ENCODE measurements at places on chromosomes 7 and 10.

DNA sequence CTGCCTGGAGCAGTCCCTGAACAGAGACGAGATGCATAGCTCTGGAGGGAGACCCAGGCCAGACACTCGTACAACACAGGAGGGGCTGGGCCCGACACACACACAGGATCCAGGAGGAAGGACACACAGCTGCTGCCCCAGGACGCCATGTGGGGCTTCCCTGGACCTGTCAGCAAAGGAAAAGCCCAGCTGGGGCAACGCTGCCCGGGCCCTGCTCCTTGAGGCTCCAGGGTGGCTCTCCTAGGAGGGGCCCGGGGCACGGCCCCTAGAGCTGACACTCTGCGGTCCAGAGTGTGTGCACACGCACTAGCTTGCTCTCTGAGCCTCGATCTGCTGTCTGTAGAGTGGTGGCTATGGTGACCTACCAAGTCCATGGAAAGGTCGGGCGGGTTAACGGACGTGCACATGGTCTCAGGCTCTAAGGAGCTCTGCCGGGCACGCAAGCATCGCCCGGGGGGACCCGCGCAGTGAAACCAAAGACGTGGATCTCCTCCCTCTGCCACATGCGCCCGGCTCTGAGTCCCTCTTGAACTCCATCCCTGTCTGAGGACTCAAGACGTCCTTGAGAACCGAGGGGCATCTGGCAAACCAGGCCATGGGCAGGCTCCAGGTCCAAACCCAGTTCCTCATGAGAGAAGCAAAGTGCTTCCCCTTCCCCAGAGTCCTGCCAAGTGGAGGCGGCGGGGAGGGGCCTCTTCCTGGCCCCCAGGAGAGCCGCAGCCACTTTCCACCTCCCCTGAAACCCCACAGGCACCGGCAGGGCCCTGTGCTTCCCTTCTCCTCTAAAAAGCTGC lies 279.0 kb downstream of the ELFN1 start:
- no peak for DNase-seq

- no peak for DNase-seq
Measured at GRCh38 chr7:107847168-107847835, 43.7 kb upstream of the DLD start.

- DNase-seq = no peak
Measured at GRCh38 chr7:72003236-72003635, 408.9 kb downstream of the CALN1 start.

GRCh38 chr10:101671453-101671852 lies 23.5 kb downstream of the FBXW4 start:
- DNase-seq = no peak

DNA sequence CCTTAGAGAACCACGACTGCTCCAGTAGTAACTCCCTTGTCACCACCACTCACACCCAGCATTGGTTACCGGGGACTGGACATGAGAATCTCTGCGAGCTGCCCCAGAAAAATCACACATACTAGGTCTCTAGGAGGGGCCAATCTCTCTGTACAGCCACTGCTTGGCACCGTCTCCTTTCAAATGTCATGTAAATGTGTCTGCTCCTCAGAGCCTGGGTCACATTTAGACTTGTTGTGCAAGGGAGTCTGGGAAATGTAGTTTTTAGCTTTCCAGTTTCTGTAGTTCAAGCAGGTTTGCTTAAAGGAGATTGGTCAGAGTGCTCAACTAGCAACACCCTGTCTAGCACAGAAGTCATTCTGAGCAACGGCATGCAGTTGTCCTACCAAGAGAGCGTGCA lies 60.0 kb downstream of the CHN2 start:
- no peak for DNase-seq

GRCh38 chr7:87517136-87517815 lies 41.8 kb upstream of the ABCB4 start:
- peak; percentile 8 for DNase-seq
